COR-L47 (cell line): ENCODE measurements at places on chromosomes 16 and 17.
A peak's percentile ranks its signal among the peaks of the same experiment; 100 is the strongest.

GRCh38 chr17:61774724-61775123, 88.6 kb downstream of the BRIP1 start:
- DNase-seq = no peak

- no peak for DNase-seq
Measured at GRCh38 chr17:77616254-77616731, 342.2 kb upstream of the TNRC6C start.

DNA sequence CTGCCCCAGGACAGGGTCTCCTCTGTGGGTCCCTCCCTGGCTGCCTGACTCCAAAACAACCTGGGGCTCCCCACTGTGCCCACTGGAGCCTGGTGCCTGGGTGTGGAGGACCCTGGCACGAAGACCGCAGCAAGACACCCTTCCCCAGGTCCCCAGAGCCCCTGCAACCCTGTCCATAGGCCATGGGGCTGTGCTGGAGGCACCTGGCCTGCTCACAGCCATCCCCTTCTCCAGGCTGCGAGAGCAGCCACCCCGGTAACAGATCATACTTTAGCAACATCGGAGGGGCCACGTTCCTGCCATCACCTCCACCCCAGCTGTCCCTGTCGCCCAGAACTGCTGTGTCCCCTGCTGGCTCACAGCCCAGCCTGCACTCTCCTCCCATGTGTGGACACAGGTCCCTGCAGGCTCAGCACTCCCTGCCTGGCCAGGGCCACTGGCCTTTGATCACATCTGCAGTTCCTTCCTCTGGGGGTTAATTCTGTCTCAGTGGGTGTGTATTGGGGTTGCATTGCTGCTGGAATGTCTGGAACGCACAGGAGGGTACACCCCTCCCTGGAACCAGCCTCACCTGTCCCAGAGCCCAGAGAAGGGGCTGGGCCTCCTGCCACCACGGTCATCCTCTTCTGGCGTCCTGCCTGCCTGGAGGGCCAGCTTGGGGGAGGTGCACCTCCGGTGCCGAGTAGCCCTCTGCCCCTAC, 12.2 kb downstream of the PPL start:
- DNase-seq = no peak

DNA sequence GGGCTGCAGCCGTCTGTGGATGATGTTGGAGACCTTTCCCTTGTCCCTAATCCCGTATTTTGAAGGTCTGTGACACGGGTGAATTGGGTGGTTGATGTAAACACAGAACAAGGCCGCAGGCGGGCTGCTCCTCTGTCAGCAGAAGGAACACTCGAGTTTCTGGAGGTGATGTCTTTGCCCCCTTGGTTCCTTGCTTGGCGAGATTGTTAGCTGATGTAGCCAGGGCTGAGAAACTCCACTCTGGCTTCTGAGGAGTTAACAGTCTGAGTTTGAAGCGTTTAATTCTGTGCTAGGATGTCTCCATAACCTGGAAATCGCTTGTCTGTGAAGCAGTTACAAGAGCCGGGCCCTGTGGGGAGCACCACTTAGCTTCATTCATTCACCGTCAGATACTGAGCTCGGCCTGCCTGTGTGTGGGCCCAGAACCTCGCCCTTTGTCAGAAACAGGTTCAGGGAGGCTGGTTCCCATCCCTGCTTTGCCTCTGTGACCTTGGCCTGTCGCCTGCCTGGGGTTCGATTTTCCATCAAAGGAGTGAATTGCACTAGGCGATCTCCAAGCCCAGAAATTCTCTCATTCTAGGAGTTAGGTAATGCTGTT, 1.3 kb downstream of the MAPK8IP3 start:
- no peak for DNase-seq

DNA sequence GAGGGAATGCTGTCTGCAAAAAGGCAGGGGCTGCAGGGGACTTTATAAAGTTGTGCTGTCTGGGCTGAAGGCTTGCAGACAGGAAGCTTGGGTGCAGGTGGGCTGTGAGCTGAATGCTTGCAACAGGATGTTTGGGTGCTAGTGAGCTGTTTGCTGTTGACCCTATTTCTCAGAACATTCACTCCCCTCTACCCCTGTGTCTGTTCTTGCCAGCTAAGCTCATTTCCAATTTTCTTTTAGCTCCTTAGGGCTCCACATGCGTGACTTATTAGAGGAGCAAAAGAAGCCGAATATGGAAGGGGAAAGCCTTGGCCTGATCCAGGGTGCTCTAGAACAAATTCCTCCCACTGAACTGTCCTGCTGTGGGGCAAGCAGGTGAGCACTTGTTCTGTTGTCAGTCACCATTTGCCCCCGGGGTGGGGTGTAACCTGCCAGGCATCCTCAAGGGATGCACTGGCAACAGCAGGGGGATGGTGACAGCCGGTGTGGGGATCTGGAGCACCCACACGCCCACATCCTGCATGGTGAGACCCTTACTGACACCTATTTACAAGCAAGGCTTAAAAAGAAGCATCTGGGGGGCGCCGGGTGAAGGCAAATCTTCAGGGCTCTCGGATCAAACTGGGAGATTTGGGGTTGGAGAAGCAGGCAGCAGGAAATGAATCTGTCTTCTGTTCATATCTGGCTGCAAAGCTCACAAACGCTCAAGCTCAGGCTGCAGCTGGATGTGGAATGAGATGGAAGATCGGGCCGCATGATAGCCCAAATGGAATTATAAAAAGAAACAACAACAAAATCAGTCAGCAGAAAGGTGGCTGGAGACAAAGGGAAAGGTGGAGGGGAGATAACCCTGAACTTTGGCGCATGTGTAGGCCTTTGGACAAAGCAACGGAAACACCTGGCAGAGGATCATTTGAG, 21.1 kb upstream of the NUP93 start:
- DNase-seq = no peak

DNA sequence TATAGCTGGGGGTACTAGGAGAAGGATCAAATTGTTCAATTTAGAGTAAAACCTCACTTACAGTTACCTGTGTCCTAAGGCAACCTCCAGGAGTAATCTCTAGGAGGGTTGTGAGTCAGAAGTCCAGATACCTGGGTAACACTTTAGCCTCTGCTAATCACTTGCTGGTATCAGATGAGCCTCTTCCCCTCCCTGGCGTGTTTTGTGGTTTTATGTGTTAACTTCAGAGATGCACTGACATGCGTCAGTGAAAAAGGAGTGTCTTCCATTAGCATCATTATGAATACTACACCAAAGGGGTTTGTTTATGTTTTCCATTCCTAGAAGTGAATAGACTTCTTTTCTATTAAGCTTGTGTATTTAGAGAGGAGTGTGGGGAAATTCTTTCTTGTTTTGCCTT, 208.2 kb downstream of the FTO start:
- no peak for DNase-seq

DNA sequence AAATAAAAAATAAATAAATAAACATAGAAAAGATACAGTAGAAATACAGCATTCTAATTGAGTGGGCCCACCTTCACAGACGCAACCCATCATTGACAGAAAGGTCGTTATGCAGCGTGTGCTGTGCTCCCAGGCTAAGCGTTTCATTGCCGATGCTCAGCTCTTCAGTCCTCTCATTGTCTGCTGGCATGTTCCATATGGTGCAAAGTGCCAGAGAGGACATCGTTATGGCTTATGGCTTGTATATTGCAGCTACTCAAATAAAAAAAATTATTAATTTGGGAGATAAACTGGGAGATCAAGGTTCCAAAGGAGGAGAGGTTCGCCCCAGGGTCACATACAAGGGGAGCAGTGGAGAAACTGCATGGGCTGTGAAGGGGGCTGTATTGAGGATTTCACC, 11.3 kb upstream of the UBALD2 start:
- no peak for DNase-seq

GRCh38 chr16:69190598-69190997, 3.6 kb downstream of the SNTB2 start:
- no peak for DNase-seq

DNA sequence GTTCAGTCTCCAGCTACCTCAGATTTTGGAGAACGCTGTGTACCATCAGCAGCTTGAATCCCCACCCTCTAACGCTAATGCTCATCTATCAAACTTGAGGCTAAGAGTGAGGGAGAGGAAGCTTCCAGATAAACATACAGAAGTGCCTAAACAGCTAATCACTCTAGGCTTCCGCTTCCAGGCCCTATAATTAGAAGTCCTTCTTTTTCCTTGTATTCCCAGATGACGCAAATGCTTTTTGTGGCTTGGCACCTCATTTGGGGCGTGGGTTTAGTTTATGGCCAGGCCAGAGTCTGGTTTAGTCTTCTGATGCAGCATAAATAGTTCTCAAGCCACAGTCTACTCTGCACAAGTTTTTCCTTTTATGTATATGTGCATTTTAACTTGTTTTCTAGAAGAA, 263.4 kb downstream of the BCAS3 start:
- no peak for DNase-seq

DNA sequence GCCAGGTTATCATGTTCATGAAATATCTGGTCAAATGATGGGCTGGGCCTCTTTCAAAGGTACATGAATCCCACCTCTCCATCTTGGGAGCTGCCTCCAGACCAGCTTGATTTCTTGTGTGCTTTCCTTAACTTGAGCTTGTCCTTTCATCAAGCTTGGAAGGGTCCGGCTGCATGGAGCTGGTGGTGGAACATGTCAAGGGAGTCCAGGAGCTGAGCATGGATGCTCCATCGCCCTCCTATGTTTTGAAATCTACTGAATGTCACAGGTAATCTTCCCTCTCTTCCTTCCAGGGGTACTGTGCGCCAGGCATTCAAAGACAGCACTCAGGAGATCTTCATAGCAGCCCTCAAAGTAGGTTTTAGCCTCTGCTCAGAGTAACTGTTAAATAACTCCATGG, 105.8 kb downstream of the N4BP1 start:
- DNase-seq = no peak

DNA sequence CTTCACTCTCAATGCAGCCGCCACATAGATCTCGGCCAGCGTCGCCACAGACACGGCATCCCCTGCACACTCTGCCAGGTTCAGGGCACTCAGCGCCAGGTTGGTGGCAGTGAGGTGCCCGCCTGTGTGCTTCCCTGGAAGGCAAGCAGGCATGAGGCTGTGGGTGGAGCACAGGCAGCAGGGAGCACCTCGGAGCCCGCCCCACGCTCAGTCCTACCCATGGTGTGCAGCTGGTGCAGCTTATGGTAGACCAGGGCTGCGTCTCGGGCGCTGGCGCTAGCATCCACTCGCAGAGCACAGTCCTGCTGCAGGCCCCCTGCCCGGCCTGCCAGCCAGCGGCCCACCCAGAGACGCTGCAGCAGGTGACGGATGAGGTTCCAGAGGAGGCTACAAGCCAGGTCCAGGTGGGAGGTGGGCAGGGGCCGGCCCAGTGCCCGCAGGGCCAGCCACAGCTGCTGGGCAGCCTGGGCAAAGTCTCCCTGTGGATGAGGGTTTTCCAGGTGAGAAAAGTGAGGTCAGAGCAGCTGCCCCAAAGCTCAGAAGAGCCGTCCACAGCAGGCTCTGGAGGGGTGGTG, 20.5 kb downstream of the SREBF1 start:
- no peak for DNase-seq

DNA sequence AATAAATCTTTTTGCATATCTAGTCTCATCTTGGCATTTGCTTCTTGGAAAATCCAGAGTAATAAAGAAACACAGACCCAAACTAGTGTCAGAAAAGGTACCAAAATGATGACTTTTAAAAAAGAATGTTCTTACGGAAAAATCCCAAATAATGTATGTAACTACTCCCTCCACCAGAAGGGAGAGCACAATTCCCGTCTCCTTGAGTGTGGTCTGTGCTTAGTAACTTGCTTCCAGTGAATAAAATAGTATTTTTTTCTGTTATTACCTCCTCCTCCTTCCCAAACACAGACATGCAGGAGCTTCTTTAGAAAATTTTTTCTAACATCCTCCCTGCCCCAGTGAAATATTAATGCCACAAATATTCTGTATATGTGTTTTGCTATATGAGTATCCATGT, 358.1 kb downstream of the ZFHX3 start:
- DNase-seq = no peak

- no peak for DNase-seq
Measured at GRCh38 chr17:67392111-67392510, 15.0 kb downstream of the PITPNC1 start.

DNA sequence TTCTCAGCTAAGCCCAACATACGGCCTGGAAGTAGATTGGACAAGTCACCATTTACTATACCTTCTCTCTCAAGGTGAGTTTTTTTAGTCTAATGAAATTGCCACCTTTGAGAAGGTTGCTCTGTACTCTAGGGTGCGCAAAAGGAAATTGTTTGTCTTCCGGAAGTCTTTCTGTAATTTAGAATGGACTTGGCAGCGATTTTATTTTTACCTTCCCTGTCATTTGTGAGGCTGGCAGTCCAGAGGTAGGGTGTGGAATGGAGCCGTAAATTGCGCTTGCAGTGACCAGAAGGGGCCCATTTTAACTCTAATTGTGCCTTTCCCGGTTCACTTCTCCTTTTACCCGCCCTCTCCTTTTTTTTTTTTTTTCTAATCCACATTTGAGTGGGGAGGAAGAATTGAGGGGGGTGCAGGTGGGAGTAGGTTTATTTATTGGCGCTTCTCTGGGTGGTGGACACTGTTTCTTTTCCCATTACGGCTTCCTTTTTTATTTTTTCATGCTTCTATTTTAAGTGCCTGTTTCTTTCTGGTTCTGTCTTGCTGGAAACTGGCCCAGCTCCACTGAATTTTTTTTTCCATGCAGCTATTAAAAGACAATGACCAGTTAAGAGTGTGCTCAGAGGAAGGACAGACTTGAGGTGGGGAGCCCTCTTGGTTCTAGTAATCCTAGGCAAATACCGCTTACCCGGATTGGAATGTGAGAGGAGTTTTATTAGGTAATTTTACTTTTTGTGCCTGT, 89.7 kb upstream of the CLEC18A start:
- DNase-seq = peak; percentile 13

- no peak for DNase-seq
Measured at GRCh38 chr17:67116045-67116575, 71.8 kb downstream of the CACNG1 start.

DNA sequence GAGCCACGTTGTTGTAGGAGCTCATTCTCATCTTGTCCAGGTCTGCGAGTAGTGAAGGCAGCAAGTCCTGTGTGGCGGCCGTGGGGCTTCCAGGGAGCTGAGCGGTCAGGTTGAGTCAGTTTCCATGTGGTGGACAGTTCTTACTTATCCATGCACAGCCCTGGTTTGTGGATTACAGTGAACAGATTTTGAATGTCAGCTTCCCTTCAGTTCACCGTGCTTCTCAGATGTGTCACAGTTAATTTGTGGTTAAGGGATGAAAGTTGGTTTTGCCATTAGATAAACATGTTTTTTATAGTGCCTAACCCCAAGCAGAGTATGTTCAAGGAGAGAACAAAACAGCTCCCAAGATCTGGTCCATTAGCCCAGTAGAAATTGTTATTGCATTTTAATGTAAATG, 103.1 kb downstream of the RPTOR start:
- DNase-seq = no peak

- no peak for DNase-seq
Measured at GRCh38 chr17:66369830-66370229, 67.4 kb downstream of the PRKCA start.

- peak; percentile 51 for DNase-seq
Measured at GRCh38 chr17:82767041-82767754, 15.3 kb downstream of the TBCD start.

- no peak for DNase-seq
Measured at GRCh38 chr16:57783883-57784282, 18.4 kb downstream of the KIFC3 start.

DNA sequence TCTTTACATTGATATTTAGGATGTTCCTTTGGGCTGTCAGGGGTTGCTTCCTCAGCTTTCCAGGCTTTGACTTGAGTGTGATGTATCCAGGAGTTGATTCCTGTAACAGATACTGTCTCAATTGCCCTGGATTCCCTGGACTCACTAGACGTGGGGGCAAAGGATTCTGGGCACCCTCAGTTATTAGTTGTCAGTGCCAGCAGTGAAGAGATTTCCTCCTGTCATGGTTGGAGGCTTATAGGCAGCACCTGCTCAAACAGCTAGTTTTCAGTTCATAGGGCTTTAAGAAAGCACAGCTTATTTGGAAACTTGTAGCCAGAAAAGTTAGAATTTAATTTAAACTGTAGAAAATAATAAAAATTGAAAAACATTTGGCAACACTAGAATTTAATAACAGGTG, 9.5 kb upstream of the B4GALNT2 start:
- no peak for DNase-seq
